Liver (tissue), 10 donors: ENCODE measurements at places on chromosomes 6 and 20. TPM values are rescaled to one million over a fixed set of nuclear protein-coding genes. Genes with fewer than 3 reads are reported as not detected.

DNA sequence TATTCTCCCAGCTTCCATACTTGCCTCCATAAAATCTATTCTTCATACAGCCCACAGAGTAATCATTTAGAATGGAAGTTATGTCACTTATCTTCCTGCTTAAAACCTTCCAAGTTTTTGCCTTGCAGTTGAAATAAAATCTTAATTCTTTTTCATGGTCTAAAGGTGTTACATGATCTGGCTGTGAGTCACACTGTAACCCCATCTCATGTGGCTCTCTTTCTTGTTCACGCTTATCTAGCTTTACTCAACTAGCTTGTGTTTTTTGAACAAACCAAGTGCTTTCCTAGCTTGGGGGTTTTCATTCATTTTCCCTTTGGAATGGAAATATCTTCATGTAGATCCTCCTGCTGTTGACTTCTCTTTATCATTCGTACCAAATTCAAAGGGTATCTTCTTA is 23.6 kb upstream of the THEMIS start:
- no peak for DNase-seq

GRCh38 chr6:155123520-155123919 is 128.4 kb downstream of the TIAM2 start:
- DNase-seq = no peak

DNA sequence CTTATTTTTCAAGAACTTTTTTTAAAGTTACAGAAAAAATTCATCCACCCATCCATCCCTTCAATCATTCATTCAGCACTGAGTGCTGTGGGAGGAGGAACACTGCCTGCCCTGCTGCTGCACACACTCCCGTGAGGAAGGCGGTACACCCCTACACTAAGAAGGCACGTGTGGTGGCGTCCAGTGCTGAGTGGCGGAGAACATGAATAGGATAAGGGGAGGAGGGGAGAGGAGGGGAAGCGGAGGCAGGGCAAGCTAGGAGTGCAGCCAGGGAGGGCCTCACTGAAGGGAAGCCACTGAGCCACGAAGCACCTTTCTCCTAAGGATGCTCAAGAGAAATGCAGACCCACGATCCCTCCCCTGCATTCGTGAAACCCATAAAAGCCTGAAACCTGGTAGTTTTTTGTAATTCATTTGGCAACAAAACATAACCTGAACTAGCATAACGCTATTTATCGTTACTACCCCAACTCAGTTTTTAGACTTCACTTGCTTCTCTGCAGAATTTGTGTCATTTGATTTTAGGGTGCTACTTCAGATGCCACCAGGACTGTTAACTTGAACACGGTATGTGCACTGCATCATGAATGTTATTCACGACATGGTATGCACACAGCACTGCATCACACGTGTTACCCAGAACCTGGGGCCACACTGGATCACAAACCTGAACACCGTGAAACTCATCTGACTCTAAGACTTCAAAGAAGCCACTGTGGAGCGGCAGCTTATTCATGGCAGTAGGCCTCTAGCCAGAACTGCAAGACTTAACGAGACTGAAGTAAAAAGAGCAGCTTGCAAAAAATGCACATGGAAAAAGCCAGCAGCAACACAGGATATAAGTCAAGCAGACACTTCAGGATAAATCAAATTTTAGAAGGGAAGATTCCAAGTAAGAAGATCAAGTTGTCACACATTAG is 3.5 kb downstream of the RNASET2 start:
- no peak for DNase-seq

DNA sequence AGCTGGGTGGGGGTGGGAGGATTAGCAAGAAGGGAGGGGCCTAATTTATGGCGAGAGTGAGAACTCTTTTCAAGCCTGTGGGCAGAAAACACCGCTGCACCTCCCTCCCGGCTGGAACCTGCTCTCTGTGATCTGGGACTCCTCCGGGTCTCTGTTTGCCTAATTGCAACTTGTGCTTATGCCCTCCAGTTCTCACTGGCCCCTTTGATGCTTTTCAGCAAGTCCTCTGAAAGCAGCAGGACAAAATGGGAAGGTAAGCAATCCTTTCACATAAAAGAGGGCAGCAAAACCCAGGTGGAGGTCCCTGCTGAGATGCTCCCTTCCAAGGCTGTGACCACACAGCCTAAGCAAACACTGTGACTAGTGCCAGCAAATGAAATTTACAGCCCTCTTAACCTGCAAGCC is 523.0 kb upstream of the FLRT3 start:
- DNase-seq = no peak

DNA sequence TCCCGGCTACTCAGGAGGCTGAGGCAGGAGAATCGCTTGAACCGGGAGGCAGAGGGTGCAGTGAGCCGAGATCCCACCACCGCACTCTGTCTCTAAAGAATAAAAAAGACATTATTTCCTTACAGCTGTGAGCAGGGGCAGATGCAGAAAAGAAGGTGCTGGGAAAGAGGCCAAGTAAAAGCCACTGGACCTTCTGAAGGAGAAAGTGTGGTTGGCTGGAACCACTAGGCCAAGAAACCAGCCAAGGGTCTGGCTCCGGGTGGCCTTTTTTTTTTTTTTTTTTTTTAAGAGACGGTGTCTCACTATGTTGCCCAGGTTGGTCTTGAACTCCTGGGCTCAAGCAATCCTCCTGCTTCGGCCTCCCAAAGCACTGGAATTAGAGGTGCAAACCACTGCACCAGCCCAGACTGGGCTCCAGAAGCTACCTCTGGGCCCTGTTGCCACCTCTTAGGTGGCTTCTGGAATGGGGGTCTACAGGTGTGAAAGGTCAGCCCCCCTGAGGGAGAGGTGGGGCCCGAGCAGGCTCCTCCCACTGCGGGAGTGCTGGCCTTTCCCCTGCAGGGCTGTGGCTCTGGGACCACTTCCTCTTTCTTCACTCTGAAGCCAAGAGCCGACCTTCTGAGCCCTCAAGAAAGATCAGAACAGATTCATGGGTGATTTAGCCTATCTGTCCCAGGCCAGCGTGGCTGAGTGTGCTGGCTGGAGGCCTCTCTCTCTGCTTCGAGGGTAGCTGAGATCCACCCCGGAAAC is at the start of gene FGD2:
TSS of gene FGD2 (plus strand) at position 595 of the 750 bp plus-strand sequence. CDS start 163 bp downstream, outside the sequence.
- no peak for DNase-seq

GRCh38 chr6:158969148-158969547 is 30.9 kb downstream of the RSPH3 start:
- no peak for DNase-seq

DNA sequence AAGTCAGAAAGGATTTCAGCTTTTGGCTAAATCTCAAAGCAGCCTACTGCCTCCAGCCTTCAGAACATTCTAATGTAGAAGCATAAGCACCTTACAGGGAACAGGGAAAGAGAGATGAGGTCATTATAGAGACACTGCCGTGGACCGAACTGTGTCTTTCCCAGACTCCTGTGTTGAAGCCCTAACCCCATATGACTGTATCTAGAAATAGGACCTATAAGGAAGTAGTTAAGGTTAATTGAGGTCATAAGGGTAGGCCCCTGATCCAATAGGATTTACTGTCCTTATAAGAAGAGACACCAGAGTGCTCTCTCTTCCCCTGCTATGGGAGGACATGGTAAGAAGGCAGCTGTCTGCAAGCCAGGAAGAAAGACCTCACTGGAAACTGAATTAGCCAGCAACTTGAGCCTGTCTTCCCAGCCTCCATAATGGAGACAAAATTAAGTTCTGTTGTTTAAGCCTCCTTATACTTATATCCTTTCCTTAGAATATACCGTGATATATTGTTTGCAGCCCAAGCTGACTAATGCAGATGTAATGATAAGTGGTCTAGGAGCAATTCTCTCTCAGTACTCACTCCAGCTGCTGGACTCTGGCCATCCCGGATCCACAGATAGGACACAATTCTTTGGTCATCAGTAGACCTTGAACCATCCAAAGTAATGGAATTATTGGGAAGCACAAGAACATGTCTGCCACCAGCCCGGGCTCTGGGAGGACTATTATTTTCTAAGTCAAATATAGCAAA is 71.4 kb downstream of the ALDH5A1 start:
- DNase-seq = no peak

DNA sequence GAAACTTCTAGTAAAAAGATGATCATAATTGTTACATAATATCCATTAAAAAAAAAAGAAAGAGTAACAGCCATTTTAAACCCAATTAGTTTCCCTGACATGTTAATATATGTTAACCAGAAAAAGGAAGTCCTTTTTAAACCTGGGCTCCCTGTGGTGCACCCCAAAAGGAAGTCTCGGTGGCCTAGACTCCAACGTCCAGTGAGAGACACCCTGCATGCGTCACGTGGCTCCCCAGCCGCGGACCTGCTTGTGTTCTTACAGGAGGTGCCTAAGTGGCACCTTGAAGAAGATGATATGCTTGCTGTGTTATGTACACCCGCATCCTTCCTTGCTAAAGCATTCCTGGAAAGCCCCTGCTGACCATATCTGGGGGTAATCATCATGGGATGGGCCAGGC is 50.1 kb downstream of the FOXC1 start:
- DNase-seq = no peak

DNA sequence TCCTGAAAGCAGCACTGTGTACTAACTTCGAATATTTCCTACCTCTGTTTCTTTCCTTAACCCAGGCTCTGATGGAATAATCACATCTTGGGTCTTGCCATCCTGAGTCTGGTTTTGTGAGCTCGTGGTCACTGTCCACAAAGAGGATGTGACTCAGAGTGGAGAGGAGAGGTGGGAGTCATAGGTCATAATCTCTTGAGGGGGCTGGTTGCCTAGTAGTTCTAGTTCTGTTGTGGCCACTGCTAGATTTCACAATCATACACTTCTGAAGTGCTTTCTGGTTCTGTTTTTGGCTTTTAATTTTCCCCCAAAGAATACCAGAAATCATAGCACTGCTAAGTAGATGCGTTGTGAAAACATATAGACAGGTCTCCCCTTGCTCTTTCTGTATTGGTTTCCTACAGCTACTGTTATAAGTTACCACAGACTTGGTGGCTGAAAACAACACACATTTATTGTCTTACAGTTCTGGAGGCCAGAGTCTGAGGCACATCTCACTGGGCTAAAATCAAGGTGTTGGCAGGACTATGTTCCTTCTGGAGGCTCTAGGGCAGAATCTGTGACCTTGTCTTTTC is 102.8 kb downstream of the NRSN1 start:
- DNase-seq = no peak

- no peak for DNase-seq
These were observed 102.5 kb downstream of the TAF4 start for GRCh38 chr20:61963149-61963548.

GRCh38 chr6:137832110-137832509 is 34.9 kb upstream of the TNFAIP3 start:
- DNase-seq = no peak

- DNase-seq = no peak
These were observed 566.6 kb upstream of the CITED2 start for GRCh38 chr6:139940741-139941729.

DNA sequence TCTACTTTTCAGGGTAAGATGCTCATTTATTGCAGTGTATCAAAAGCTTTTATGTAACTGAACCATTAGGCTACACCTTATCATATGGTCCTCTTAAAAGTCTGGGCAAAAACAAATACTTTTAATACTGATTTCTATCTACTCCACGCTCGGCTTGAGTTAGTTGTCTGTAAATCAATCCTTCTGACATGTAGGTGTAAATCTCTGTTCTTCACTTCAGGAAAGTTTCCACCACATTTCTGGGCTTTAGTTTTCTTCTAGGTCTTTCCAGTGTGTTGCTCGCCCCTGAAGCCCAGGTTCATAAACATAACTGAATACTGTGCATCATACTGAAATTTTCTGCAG is 89.2 kb upstream of the RNF217 start:
- no peak for DNase-seq

DNA sequence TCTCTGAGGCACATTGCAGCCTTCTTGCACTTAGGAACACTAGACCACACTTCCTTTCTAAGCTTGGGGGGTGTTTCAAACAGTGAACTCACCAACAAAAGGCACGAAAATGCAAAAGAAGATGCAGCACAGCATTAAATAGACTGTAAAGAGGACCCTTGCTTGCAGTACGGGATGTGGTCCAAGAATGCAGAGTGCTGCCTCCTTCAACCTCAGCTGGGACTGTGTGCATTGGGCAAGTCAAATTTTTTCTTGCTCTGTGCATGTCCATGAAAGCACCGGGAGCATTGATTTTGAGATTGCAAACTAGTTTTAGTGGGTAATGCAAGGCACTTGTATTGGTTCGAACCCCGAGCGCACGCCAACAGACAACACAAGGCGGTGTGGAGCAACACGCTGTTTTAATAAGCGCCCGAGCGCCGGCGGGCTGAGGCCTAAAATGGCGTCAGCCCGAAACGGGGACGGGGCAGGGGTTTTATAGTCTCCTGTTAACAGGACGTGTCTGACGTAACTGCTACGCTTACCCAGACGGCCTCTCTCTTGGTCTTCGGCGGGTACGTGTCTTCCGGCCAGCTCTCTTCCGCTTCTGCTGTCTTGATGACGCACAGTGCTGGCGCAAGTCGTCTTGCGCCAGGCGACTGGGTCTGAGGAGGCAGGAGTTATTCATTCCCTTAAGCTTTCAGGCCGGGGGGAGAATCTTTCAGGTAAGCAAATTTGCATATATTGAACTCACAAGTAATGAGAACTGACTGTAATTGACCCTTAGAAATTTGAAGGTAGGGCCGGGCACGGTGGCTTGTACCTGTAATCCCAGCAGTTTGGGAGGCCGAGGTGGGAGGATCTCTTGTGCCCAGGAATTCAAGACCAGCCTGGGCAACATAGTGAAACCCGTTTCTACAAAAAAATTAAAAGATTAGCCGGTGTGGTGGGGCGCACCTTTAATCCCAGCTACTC is 18.7 kb upstream of the ZFP64 start:
- DNase-seq = no peak

GRCh38 chr6:118896339-118897136 is 2.6 kb downstream of the ASF1A start:
- DNase-seq = no peak

GRCh38 chr6:156816505-156816904 is 39.3 kb downstream of the ARID1B start:
- no peak for DNase-seq

GRCh38 chr6:119195848-119196247 is 117.4 kb upstream of the FAM184A start:
- no peak for DNase-seq

DNA sequence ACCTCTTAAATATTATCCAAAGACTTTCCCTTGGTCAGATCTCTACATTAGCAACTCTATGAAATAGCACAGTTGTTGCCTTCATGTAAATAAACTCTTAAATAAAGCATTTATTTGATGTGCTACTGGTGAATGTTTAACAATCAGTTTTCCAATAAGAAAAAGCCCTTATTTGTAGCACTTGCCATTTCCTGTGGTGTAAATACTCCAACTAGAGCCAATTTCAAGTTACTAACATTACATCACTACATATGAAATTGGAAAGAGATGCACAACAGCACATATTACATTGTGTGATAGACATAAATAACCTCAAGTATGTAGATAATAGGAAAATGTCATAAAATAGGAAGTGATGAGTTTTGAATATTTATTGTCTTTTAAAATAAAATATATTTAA is 5.0 kb upstream of the MYB start:
- no peak for DNase-seq

- no peak for DNase-seq
These were observed 240.9 kb upstream of the RNF217 start for GRCh38 chr6:124721331-124721730.

- no peak for DNase-seq
These were observed 538.6 kb upstream of the MARCKS start for GRCh38 chr6:113318575-113318917.

- DNase-seq = no peak
These were observed 75.7 kb downstream of the SIM1 start for GRCh38 chr6:100388868-100389519.

Gene SLC52A3
- total RNA-seq = not detected

Gene SLC13A3
- 1.5 TPM for total RNA-seq

Gene CNR1
- 0.14 TPM for total RNA-seq

Gene GNAS
- total RNA-seq = 234 TPM

Gene SLC35D3
- total RNA-seq = not detected

Gene DOP1A
- total RNA-seq = 32.0 TPM

Gene CCR6
- 8.4 TPM for total RNA-seq

Gene DEFB121
- total RNA-seq = not detected

Gene OR12D3
- not detected for total RNA-seq
